ENCODE measurements at places on chromosomes 11 and 22.
A peak's percentile ranks its signal among the peaks of the same experiment; 100 is the strongest.

GRCh38 chr11:3121931-3122774 is 43.0 kb downstream of the OSBPL5 start:
- DNase-seq = peak; percentile 9

GRCh38 chr11:100719362-100719761 is 32.3 kb downstream of the ARHGAP42 start:
- no peak for DNase-seq

GRCh38 chr22:40469181-40469580 is 98.8 kb downstream of the SGSM3 start:
- no peak for DNase-seq

DNA sequence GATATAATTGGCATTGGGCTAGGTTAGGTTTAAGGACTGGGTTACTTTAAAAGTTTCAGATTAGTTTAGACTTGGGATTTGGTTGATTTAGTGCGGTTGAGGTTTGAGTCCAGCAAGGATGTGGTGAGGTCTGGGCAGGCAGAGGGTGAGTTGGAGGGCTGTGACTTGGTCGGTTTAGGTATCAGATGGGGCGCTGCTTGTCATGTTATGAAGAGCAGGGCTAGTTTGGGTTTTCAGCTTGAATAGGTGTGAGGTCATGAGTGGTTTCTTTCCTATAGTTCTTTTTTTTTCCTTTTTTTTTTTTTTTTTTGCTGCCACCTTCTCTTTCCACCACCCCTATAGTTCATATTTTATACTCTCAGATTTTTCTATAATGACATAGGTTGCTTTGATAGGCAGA is 4.8 kb downstream of the CLCF1 start:
- no peak for DNase-seq

DNA sequence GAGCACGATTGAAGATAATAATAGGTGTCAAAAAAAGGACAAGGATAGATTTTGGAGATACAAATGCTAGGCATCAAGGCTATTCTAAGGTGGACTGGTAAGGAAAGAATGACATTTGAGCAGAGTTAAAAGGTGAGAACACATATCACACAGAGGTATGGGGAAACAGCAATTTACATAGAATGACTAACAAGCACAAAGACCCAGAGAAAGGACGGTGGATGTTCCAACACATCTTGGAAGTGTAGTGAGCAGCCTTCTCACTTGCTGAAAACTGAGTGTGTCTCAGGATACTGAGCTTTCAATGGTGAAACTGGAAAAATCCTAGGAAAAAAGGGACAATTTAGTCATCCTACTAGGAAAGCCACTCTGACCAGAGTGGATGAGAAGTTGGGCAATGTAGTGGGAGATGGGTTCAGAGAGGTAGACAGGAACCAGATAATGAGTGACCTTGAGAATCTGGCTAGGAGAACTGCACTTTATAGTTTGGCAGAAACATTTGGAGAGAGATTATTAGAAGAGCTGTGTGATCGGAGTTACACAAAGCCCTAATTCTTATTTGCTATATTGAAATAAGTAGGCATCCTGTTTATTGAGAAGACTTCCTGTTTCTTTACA is 706.0 kb downstream of the KCNA4 start:
- no peak for DNase-seq

- no peak for DNase-seq
Measured at GRCh38 chr11:31366795-31367194, 2.7 kb downstream of the DCDC1 start.

All from gastrocnemius medialis (tissue), 4 donors.